ENCODE measurements at places on chromosomes 6 and 20. TPM values are rescaled to one million over a fixed set of nuclear protein-coding genes. Genes with fewer than 3 reads are reported as not detected.

DNA sequence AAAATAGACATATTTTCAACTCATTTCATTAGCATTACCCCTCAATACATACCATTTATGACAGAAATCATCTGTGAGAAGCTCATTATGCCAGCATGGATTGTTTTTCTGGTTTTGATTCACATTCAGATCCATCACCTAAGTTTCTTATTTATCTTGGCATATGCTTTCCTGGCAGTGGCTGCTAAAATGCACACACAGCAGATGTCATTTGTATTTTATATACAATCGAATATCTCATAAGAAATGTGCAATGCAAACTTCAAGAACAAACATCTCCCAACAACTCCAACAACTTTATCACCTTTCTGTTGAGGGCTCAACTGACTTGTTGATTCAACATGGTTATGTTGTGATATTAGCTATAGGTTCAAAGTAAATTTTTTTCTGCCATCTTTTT is 208.3 kb downstream of the PHACTR1 start:
- no peak overlapping the region for H3K4me3 ChIP-seq
- DNase-seq, result no peak
- H3K36me3 ChIP-seq, result no peaks in the 10 kb centered on the region
- no peaks in the 10 kb centered on the region for H3K4me1 ChIP-seq
- H3K27me3 ChIP-seq, result no peaks in the 10 kb centered on the region

DNA sequence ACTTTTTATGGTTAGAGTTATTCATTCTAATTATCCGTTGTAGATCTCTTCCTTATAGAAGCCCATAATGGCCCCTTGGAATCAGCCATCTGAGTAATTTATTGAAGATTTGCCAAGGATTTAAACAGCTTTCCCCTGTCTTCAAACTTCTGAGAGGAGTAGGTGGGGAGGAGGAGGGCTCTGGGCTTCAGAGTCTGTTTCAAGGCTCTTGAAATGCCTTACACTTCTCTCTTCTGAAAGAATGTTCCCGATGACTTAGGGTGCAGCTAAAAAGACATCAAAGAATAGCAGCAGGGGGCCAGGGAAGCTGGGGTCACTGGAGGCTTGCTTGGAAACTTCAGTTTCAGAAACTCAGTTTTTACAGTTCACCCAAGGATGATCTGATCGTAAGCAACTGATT is 165.3 kb downstream of the ZDHHC14 start:
- no peak overlapping the region for H3K27ac ChIP-seq
- H3K4me1 ChIP-seq, result no peaks in the 10 kb centered on the region
- DNase-seq, result no peak
- H3K36me3 ChIP-seq, result peaks cover 17% of the 10 kb centered on the region
- H3K27me3 ChIP-seq, result no peaks in the 10 kb centered on the region
- H3K4me3 ChIP-seq, result no peak overlapping the region

- no peaks in the 10 kb centered on the region for H3K4me1 ChIP-seq
- no peaks in the 10 kb centered on the region for H3K27me3 ChIP-seq
- peak; percentile 39 for DNase-seq
- no peak overlapping the region for H3K4me3 ChIP-seq
- no peaks in the 10 kb centered on the region for H3K36me3 ChIP-seq
Measured at GRCh38 chr20:59314997-59315396, 14.6 kb downstream of the EDN3 start.

Gene GSTA1
- total RNA-seq, result 15.9 TPM

Gene MDFI
- 4.1 TPM for total RNA-seq

DNA sequence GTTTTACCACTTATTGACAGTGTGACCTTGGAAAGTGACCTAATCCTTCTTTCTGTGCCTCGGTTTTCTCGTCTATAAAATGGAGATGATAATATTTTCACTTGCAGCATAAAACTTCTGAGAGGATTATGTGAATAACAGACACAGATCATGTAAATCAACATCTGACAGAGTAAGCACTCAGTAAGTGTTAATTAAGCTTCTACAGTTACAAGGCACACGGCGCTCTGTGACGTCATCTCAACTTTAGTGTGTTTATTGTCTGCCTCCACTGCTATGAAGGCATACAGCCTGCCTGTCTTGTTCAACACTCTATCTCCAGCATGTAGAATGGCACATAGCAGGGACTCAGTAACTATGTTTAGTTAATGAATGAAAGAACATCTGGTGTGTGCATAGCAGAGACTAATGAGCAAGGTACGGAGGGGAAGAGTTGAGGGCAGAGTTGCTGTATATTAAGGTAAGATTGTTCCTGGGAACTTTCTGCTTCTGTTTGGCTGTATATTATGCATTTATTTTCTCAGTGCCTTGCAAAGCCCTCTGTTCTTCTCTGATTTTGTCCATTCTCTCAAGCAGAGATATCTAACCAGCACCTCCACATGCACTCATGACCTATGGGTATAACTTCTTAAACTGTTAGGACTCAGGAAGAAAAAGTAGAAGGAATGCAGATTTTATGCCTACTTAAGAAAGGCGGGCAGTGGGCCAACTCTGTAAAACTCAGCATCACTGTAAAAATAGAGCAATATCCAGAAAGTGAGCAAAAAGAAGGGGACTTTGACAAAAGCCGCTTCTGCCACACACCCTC is 66.4 kb upstream of the STMND1 start:
- H3K4me1 ChIP-seq, result no peaks in the 10 kb centered on the region
- H3K36me3 ChIP-seq, result no peaks in the 10 kb centered on the region
- no peak overlapping the region for H3K27ac ChIP-seq
- no peaks in the 10 kb centered on the region for H3K27me3 ChIP-seq

Gene CALHM4
- total RNA-seq, result not detected

DNA sequence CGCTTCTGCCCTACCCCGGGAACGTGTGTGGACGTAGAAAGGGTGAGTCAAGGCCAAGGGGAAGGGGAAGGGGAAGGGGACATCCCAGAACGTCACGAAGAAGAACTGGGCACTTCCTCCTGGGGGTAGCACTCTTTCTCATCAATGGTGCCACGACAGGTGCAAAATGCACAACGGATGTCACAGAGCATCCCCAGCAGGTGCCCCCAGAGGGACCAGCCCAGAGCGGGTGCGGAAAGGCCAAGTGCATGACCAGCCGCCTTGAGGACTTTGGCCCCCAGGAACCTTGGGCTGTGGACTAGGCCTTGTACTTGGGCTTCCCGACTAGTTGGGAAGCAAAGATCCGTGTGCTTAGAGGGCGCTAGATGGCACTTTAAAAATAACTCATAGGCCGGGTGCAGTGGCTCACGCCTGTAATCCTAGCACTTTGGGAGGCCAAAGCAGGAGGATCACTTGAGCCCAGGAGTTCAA is 12.1 kb upstream of the SRC start:
- H3K36me3 ChIP-seq, result no peaks in the 10 kb centered on the region
- peaks cover 31% of the 10 kb centered on the region for H3K4me1 ChIP-seq
- H3K4me3 ChIP-seq, result no peak overlapping the region
- no peaks in the 10 kb centered on the region for H3K27me3 ChIP-seq
- no peak for DNase-seq

- no peaks in the 10 kb centered on the region for H3K27me3 ChIP-seq
- DNase-seq, result peak; percentile 43
- H3K4me1 ChIP-seq, result no peaks in the 10 kb centered on the region
Measured at GRCh38 chr20:34637245-34638038, 39.5 kb downstream of the PIGU start.

Gene NQO2
- 7.3 TPM for total RNA-seq

DNA sequence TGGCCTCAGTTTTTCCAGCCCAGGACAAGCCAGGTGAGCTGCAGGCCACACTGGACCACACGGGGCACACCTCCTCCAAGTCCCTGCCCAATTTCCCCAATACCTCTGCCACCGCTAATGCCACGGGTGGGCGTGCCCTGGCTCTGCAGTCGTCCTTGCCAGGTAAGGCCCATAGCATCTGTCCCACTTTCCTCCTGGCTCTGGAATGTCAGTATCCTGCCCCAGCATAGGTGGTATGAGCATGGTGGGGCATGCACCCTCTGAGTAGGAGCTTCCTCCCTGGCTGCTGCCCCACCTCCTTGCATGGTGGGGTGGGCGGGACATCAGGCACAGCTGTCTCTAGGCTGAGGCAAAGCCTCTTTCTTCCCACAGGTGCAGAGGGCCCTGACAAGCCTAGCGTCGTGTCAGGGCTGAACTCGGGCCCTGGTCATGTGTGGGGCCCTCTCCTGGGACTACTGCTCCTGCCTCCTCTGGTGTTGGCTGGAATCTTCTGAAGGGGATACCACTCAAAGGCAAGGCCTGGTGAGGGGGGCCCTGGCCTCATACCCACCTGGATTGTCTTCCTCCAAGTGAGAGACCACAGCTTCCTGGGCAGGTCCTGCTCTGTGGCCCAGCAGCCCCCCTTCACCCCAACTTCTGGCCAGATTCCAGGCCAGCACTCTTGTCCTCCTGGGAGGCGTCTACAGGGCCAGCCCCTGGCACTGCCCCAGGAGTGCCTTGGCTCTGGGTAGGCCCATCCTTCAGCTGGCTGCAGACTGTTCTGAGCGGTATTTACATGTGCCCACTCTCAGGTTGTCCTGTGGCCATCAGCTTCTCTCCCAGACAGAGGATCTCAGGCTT is 9.1 kb downstream of the PI16 start:
- peaks cover 13% of the 10 kb centered on the region for H3K36me3 ChIP-seq
- H3K4me1 ChIP-seq, result peaks cover 29% of the 10 kb centered on the region
- peak overlapping the region; percentile 26 for H3K27ac ChIP-seq

All from stomach (tissue), 19 donors.